IPS-NIHi11 (cell line): ENCODE measurements at places on chromosomes 16 and 17.

DNA sequence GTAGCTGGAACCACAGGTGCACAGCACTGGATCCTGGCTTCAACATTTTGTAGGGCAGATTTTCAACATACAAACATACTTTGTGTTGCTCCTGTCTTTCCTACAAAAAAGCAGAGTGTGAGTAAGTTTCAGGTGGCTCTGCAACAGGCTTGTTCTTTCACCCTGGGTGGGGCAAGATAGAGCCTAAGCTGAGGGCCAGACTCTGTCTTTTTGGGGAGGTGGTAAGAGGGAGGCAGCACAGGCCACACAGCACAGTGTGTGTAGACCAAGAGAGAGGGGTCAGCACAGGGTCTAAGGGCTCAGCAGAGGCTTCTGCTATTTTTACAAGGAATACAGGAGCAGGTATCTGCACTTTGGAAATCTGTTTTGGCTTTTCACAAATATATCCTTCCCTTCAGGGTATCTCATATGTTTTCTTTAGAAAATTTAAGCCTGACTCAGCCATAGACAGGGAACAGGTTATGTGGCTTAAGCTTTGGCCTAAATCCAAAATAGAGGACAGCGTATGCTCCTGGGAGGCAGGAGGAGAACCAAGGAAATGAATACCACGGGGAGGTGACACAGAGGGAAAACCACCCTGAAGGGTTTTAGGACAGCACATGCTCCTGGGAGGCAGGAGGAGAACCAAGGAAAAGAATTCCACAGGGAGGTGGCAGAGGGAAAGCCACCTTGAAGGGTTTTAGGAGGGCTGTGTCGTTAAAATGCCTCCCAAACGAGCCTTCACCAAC is 21.6 kb downstream of the EMC8 start:
- DNase-seq = no peak

GRCh38 chr16:89407925-89408300 is 82.4 kb downstream of the ANKRD11 start:
- DNase-seq = no peak

GRCh38 chr17:13888056-13888609 is 181.2 kb upstream of the COX10 start:
- DNase-seq = no peak

DNA sequence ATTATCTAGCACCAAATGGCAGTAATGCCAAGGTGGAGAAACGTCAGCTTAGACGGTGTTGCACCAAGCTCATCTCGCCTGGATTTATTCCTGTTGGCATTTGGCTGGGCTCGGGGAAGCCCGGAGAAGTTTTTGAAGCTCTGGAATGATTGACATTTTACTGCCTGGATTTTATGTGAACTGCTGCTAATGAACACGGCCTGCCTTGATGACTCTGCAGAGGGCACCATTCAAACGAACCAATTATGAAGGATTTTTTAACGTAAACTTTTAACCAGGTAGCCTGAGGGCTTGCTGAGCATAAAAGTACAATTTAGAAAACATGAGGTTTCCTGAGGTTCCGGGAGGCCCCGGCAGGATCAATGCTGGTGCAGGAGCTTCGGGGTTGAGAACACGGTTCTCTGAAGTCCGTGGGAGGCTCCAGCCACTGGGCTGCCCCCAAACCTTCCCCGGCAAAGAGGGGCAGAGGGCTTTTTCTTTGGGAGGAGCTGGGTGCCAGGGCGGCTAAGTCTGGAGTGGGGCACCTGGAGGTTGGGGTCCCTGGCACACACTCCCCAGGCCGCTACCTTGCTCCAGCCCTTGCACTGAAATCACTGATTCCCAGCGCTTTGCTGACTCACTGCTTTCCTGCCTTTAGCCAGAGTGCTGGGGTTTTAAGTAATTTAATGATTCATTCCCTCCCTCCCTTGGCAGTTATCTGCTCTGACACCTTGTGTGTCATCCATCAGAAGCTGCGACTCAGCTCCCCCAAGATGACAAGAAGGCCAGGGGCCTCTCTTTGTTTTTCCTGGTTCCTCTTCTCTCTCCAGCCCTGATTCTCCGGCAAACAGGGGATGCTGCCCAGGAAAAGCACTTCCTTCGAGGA is 161.2 kb upstream of the IRX3 start:
- no peak for DNase-seq

DNA sequence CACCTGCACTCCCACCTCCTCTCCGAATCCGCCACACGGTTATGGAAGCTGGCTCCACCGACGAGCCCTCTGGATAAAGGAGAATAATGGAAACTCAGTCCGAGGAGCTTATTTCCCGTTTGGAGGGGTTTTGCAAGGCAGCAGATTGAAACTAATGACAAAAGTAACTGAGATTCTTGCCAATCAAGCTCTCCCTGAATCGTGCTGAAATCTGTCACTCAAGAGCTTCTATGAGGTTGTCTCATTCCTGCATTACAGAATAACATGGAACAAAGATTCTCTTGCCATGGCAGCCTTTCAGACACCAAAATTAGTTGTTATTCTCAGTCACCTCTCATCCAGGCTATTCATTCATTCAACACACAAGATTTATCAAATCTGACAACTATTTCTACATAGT is 405.9 kb downstream of the SOX9 start:
- no peak for DNase-seq

- no peak for DNase-seq
These were observed 12.1 kb upstream of the CBFB start for GRCh38 chr16:67016681-67017420.

DNA sequence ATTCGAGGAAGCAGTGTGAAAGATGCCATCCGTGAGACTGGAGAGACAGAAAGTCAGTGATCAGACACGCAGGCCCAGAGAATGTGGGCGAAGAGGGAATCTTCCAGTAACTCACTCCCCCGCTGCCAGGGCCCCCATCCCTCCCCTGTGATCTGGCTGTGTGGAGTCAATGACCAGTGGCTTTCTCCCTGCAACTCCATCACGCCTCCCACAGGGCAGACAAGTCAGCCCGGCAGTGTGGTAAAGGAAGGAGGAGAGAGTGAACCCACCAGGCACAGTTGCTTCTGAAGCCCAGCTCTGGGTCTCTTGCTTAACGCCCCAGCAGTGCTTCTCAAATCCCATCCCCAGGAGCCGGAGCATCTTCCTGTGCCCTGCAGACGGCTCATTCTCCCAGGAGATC is 142.1 kb downstream of the ZNF423 start:
- no peak for DNase-seq

- DNase-seq = no peak
These were observed 412.8 kb downstream of the ZFHX3 start for GRCh38 chr16:72635104-72635503.

DNA sequence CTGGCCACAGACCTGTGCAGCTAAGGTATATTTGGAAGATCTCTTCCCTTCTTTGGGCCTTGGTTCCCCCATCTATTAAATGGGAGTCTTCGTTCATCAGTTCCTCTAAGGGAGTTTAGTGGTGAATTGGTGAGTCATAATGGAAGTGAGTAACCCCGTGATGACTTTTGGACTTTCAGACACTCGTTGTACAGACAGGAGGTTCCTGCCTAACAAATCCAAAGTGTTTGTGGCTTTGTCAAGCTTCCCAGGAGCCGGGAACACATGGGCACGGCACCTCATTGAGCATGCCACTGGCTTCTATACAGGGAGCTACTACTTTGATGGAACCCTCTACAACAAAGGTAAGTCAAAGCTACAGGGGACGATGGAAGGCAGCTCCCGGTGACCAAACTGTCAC is 40.4 kb downstream of the WSCD1 start:
- no peak for DNase-seq

GRCh38 chr16:12646490-12647274 is 157.0 kb downstream of the CPPED1 start:
- DNase-seq = no peak

DNA sequence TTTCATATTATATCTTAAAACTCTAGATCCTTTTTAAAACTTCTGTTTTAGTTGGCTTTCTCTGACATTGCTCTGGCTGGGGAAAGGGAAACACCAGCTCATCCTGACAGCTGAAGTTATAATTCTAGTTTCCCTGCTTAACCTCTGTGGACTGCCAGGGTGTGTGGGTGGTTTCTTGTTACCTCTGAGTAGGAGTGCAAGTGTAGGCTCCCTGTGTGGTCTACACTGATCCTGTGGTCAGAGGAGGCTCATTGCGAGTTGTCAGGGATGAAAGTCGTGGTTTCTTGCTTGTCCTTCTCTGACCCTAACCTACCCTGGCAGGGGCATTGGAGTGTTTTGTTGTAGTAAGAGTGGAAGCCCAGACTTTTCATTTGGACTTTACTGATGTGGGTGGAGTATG is 221.0 kb downstream of the UTP18 start:
- no peak for DNase-seq

GRCh38 chr17:82215095-82215971 is 2.7 kb upstream of the CCDC57 start:
- peak; percentile 58 for DNase-seq

- DNase-seq = no peak
These were observed 40.4 kb upstream of the HELZ start for GRCh38 chr17:67285360-67285759.

GRCh38 chr17:77185137-77185536 is 44.4 kb downstream of the SEC14L1 start:
- DNase-seq = no peak

DNA sequence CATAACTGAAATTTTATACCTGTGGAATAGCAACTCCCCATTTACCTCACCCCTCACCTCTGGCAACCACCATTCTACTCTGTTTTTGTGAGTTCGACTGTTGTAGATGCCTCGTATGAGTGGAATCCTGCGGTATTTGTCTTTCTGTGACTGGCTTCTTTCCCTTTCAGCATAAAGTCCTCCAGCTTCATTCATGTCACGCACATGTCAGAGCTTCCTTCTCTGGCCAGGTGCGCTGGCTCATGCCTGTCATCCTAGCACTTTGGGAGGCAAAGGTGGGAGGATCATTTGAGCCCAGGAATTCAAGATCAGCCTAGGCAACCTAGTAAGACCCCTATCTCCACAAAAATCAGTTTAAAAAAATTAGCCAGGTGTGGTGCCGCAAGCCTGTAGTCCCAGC is 278.4 kb downstream of the PARN start:
- DNase-seq = no peak

GRCh38 chr17:78738698-78739097 is 43.4 kb downstream of the CYTH1 start:
- DNase-seq = no peak

DNA sequence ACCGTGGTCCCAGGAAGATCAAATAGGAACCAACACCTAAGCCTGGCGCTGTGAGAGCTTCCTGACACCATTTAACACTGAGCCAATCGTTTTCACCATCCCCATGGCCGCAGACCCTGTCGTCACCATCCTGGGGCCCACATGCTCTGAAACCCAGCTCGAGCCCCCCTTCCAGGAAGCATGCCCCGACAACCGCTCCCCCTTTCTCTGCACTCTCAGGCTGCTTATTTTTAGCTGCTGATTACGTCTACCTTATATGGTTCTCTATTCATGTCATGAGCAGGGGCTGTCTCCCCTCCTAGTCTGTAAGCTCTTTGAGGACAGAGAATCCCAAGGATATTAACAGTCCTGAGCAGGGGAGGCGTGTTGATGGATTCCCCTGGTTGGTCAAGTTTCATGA is 10.5 kb downstream of the SRL start:
- DNase-seq = no peak

DNA sequence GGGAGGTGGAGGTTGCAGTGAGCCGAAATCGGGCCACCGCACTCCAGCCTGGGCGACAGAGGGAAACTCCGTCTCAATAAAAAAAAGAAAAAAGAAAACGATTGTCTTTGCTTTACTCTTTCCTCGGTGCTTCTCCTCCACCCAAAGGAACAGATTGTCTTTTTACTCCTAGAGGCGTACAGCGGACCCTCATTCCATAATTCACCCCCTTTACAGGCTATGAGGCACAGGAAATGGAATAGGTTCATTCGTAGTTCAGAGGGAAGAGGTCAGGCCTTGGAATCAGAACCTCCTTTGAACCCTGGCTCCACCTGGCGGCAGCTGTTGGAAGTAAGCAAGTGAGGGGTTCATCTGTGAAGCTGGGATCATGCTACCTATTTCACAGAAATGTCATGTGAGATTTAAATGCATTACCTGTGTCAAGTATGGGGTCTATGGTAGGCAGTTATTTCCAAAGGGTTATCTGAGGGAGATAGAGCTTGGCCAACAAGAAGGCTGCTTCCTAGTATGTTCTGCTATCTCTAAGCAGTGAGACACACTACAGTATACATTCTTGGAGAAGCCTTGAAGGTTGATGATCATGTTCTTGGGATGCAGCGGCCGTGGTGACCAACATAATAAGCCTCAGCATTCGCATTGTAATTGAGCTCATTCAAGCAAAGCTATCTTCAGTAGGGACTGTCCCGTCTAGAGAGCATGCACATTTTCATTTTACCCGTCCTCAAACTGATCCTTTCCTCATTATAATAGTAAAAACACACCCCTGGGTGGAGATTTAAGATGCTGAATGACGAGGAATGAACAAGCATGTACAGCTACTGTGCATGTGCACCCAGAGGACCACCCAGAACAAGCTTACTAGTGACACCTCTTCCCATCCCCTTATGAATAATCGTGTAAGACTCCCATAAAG is 18.7 kb upstream of the ZNF689 start:
- DNase-seq = peak; percentile 79

DNA sequence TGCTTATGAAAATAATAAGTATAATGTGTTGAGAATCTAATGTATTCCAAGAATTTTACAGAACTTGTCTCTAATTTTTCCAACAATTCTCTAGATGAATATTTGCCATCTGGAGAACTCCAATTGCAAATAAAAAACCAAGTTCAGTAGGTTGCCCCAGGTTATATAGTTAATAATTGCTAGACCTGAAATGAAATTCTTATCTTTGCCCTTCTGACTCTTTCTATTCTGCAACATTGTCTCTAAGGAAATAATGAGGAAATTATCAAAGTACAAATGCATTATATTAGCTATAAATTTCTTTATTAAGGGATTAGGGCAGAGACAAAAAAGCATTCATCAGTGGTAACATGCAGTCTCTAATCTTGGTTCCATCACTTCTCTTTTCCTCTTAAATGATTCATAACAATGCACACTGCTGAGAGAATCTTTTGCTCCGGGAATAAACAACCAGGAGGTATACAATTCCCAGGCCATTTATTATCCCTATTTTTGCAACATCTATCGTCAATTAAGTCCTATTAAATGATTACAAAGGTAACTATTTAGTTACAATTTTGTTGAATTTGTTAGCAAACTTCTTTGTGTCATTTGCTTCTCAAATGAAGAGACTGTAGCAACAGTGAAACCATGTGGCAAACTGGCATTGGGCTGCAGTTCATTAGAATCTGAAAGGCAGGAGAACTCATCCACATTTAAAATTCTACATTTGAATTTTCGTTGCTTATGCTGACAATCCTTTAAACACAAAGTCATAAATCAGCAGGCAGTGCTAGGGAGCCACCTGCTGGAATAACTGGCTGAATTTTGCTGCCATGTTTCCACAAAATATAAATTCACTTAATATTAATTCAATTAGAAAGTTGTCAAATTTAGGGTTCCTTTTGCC is 349.6 kb downstream of the KIF2B start:
- peak; percentile 20 for DNase-seq

- no peak for DNase-seq
These were observed 62.5 kb downstream of the CA10 start for GRCh38 chr17:52096056-52096455.

- no peak for DNase-seq
These were observed 137.9 kb upstream of the CACNG3 start for GRCh38 chr16:24118126-24118821.

DNA sequence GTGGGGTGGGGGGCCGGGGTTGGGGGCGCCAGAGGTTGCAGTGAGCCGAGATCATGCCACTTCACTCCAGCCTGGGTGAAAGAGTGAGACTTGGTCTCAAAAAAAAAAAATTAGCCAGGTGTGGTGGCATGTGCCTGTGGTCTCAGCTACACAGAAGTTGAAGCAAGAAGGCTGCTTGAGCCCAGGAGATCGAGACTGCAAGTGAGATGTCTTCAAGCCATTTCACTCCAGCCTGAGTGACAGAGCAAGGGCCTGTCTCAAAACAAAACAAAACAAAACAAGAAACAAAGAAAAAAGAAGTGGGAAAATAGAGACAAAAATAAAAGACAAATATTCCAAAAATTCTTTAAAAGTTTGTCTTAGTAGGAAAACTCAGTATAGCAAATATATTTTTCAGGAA is 135.1 kb upstream of the CORO6 start:
- DNase-seq = no peak
